H9 (cell line): ENCODE measurements at places on chromosomes 7 and 10. TPM values are rescaled to one million over a fixed set of nuclear protein-coding genes. Genes with fewer than 3 reads are reported as not detected.

DNA sequence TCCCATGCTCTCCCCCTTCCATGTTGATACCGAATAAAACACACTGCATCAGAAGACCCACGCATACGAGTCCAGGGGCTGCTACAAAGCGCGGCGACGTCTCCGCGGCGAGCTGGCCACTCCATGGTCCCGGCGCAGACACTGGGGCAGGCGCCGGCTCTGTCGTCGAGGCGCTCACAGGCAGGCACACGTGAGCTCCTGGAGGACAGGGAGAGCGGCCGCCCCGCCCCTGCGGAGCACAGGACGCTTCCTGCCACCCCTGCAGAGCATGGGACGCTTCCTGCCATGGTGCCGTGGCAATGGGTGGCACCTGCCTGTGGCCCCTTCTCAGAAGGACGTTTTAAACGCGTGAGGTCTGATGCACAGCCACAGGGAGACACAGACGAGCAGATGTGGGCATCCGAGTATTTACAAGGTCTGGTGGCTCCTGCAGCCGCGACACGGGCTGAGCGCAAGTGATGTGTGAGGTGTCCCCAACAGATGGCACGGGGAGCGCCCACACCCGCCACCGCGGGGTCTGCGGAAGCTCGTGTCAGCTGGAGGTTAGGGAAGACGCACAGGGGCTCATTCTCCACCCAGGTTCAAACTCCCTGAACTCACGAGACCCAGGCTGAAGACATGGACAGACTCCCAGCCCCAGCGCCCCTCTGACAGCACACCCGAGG, 21.4 kb upstream of the GPR146 start:
- DNase-seq: no peak

DNA sequence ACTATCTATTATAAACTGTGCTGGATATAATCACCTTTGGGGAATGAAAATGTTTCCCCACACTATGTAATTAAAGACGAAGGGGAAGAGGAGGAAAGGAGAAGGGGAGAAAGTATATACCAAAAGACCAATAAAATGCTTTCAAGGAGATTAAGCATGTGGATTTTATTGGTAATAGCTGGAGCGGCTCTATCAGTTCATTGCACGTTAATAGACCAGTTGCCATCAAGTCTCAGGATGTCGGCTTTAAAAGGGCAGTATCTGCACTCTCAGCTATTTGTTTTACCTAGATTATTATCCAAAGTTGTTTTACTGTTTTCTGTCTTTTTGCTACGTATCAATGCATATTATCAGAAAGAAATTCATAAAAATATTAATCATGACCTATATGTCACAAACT, 9.0 kb downstream of the ETV1 start:
- DNase-seq: no peak

DNA sequence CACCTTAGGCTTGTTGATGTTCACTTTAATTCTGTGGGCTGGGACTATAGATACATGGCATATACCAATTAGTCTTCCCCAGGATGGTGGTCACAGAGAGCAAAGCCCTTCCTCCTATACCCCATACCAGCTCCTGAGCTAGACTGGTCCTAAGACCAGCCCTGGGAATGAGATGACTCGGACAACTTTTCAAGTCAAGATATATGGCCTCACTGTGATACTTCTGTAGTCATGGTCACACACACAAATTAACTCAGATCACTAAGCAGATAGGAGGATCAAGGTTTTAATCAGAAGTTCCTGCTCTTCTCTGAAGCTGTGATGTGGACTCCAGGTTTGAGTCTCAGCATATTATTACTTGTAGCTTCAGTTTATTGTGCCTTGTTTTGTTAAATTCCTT, 53.1 kb downstream of the SLK start:
- no peak for DNase-seq

- DNase-seq: no peak
These were observed 19.4 kb downstream of the PEX1 start for GRCh38 chr7:92508946-92509345.

DNA sequence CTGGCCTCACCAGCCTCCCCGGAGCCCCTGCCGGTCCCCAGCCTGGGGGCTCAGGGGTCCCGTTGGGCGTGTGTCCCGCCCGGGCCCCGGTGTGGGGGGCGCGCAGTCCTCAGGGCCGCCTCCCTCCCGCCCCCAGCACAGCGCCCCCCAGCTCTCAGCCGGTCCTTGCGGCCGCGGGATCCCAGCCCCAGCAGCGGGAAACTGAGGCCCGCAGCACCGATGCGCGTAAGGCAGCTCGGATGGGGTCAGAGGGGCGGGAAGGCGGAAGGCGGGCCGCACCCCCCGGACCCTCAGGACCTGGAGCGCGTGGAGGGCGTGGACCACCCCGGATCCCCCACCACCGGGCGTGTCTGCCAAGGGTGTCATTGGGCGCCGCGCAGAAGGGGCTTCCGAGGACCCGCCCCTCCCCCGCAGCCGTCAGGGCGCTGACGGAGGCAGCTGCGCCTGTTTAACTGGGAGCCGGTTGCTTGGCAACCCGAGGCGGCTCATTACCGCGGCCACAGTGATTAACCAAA, 14.9 kb downstream of the UNCX start:
- DNase-seq: no peak

DNA sequence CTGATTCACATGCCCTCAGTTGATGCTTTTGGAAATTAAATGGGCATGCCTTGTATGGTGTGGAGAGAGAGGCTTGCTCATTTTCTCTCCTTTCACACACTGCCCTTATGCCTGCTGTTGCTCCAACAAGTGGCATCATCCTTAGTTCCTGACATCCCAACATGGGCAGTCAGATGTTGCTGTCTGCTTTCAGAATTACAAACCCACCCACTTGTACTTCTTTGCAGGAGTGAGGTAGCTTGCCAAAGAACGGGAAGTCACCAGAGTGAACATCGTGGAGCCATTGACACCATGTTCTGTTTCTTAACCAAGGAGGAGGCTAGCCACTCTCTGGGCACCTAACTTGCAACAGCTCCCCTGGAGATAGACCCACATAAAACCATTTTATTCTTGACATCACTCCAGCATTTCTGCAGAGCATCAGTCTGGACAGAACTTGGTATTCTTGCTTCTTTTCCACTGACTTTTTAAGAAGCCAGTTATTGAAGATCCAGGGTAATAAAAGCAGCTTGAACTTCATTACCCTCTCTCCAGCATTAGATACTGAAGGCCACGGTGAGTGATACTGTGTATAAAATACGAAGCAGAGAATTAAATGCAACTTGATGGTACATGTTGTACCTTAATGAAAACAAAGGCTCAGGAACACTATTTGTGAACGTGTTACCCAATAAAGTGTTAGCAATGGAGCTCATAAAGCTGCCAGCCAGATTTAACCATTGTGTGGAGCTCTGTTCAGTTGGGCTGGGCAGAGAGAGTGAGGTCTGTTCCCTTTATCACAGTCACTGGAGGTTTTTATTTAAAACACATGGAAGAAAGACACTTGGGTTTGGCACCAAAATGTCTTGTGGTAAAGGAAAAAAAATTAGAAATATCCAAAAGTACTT, 195.8 kb upstream of the HABP2 start:
- no peak for DNase-seq

DNA sequence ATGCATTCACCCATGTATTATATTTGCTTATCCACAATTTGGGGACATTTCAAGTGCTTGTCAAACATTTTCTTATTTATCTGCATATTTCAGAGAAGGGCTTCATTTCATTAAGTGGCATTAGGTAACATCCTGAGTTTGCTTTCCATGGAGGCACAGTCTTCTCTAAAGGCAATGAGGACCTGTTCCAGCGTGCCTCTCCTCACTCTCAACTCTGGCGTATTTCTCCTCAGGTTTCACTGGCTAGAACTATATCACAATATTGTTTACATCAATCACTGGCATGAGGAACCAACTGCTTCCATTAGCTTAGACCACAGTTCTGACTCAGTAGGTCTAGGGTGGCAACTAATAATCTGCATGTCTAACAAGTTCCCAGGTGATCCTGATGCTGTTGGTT, 177.2 kb downstream of the TAX1BP1 start:
- DNase-seq: no peak

- DNase-seq: no peak
These were observed 29.7 kb downstream of the KLRG2 start for GRCh38 chr7:139453673-139454321.

DNA sequence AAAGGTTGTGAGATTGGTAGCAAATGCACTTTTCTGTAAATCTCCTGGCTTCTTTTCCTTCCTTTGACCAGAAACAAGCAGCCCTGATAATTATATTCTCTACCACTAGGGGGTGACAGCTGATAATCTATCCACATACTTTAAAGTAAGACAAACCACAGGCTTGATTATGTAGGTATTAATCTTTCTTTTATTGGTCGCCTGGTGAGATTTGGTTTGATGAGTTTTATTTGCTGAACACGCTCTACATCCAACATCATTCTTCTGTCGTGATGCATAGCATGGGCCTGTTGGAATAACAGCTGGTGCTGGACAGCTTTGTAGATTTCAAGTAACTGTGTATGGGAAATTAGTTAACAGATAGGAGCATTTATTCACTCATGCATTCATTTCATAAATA, 63.5 kb downstream of the ZNF365 start:
- DNase-seq: no peak

Gene NKX6-2
- 0.13 TPM in 2 replicates for total RNA-seq

Gene GRID2IP
- total RNA-seq: 1.7 TPM in 2 replicates

Gene OR2A1
- total RNA-seq: not detected in 2 replicates

Gene FAM107B
- total RNA-seq: 24.5 and 26.3 TPM in 2 replicates
